ENCODE measurements at places on chromosomes 4 and X.
A peak's percentile ranks its signal among the peaks of the same experiment; 100 is the strongest.

DNA sequence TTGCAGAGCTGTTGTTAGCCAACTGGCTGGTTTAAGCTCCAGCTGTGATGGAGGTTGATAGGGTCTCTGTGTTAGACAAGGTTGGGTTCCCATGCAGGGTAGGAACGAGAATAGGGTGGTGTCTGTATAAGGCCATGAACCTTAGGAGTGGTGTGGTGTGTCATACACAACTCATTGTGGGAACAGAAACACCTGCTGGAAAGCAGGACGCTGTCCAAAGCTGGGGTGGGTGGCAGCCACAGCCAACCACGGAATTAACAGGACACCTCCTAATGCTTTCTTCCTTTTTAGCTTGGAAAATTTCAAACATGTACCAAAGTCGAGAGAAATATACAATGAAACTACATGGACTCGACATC, 94.4 kb downstream of the ARHGAP10 start:
- DNase-seq = no peak

- DNase-seq = no peak
Observed at GRCh38 chrX:41895826-41896225, 27.5 kb downstream of the CASK start.

DNA sequence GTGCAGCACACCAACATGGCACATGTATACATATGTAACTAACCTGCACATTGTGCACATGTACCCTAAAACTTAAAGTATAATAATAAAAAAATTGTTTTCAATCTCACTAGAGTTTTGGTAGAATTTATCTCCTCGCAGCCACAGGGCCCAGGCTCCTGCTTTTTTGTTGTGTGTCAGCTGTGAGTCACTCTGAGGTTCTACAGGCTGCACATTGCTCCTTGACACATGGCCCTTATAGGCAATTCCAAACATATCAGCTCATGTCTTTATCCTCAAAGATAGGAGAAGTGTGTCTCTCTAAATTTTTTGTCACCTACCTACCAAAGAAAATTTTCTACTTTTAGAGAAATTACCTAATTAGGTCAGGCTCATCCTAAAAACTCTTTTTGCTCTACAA, 252.1 kb upstream of the ADGRL3 start:
- DNase-seq = no peak

DNA sequence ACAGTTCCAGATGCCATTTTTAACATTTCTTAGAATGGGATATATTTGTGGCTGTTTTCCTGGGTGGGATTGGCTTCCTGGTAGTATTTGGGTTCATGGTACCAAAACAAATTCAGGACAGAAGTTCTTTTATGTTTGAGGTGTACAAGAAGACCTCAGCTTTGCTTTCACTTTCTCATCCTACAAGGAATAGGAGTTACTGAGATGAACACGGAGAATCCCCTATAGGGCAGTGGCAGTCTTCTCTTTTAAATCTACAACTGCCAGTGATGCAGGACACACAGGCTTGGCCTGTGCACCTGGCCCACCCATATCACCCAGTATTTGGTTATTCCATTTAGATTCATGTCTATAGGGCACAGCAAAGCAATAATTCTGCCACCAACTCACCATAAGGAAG, 35.2 kb downstream of the SLC10A7 start:
- no peak for DNase-seq

- DNase-seq = no peak
Observed at GRCh38 chrX:31245714-31246113, 173.9 kb upstream of the FTHL17 start.

GRCh38 chr4:4787421-4787820, 72.0 kb upstream of the MSX1 start:
- DNase-seq = no peak

DNA sequence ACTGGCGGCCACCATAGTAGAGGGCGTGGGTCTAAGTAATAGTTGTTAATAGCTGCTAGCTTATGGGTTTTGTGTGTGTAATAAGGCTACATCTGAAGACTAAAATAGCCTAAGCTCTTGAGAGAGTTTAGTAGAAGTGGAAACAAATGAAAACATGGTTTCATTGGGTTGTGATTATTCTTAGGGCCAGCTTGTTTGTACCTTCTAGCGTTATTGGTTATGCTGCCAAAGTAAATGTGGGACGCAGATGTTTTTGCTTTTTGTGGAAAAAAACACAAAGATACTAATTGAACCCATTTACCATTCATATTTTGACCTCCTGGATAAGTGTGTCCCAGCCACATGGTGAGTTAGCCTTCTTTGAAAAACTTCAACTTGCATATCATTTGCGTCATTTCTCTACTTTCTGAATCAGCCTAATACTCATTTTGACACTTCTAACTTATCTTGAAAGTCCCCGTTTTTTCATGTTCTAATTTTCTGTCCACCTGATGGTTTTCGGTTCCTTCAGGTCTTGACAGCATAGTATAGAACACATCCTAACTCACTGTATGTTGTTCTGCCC, 305.3 kb downstream of the FRMPD4 start:
- DNase-seq = no peak

DNA sequence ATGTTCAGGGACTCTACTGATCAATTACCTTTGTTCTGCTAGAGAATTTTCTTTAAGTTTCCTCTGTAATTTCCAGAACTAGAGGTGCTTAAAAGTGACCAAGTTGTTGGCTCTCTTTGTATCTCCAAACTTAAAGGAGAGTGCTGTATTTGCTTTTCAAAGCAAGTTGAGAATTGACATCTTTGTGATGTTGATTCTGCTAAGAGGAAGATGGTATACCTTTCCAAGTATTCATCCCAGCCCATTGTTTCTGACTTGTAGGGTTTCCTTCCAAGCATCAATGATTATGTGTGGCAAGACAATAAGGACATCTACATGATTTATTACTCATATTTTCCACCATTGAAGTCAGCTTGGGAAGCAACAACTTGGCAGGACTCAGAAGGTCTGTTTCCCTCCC, 190.6 kb downstream of the GC start:
- no peak for DNase-seq

- no peak for DNase-seq
Observed at GRCh38 chrX:97045470-97045869, 161.8 kb downstream of the RPA4 start.

GRCh38 chr4:174496631-174497432, 25.5 kb downstream of the HPGD start:
- DNase-seq = no peak

DNA sequence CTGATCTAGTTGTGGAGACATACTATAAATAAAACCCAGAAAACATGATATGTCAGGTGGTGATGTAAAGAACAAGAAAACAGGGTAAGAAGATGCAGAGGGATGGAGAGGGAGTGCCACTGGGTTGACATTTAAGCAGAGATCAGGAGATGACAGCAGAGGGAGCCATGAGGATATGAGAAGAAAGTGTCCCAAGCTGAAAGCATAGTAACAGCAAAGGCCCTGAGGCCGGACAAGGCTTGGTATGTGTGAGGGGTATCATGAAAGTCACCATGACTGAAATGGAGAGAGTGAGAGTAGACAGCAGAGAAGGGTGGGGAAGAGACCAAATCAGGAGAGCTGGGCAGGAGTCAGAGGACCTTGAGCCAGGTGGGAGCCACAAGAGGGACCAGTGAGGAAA, 3.4 kb downstream of the GPKOW start:
- DNase-seq = no peak

DNA sequence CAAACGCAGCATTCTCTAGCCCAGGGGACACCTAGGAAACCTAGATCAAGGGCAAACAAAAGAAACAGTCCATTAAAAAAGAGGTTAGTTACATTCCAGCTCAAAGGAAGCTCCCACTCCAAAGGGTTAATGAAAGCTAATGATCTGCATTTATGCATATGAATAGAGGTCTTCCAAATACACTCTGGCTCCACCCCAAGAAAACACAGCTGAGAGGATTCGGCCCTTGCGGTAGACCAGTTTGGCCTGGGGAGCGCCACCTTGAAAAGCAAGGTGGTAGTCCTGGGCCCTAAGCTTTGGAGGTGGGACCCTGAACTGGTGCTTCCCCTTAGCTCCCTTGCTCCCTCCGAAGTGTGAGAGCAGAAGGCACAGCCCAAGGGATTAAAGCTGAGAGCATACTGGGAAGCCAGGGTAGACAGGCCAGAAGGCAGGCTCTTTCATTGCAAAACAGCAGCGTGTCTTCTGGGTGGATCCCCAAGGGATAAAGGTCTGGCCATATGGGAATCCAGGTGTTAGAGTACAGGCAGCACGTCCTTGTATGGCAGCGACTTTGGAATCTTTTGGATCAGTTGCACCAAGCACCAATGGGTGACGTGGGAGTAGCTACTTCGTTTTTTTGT, 3.7 kb downstream of the GABRQ start:
- DNase-seq = no peak

DNA sequence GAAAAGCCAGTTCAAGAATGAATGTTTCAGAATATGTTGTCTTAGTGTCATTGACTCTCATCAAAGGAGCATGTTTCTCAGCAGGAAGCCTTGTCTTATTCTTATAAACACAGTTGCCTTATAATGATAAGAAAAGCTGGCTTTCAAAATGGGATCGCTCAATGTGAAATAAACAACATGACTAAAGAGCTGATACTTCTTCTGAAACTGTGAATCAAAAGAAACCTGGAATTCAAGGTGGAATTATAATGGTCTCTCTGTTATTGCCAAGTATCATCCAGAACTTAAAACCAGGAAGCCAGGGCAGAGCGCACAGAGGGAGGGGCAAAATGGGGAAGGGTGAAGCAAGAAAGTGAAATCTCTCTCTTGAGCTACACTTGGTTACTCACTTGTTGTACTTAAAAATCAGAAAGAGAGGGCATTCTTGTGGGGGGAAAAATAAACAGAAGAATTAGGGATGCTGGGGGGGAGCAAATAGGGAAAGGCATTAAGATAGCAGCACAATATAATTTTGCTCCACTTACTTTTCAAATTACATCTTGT, 270.0 kb downstream of the MAPK10 start:
- no peak for DNase-seq

DNA sequence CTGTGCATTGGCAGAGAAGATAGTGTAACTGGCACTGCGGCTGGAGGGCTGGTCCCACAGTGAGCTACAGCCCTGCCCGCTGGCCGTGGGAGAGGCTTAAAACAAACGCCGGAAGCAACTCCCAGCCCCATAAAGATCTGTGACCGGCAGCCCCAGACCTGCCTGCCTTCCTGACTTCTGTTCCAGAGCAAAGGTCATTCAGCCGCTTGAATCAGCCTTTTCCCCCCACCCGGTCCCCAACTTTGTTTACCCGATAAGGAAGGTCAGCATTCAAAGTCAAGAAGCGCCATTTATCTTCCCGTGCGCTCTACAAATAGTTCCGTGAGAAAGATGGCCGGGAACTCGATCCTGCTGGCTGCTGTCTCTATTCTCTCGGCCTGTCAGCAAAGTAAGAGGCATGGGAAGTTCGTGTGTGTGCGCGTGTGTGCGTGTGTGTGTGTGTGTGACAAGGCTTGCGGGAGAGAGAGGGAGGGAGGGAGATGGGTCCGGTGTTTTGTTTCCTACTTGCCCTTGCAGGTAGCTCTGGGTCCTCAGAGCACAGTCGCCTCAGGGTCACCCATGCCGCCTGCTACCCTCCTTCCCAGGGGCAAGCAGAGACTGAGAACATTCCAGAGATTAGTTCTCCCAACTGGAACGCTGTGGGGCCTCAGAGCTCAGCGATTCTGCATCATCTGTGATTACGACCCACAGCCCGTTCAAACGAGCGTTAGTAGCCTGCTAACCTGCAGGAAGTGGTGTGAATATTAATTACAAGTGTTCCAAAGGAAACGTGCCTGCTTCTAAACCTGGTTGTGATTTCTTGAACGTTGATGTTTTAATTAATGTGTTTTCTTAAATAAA, at the start of gene MGST2:
TSS of gene MGST2 (plus strand) at position 130 of the 840 bp plus-strand sequence. CDS start at position 331, 201 bp downstream.
- DNase-seq = peak; percentile 42

DNA sequence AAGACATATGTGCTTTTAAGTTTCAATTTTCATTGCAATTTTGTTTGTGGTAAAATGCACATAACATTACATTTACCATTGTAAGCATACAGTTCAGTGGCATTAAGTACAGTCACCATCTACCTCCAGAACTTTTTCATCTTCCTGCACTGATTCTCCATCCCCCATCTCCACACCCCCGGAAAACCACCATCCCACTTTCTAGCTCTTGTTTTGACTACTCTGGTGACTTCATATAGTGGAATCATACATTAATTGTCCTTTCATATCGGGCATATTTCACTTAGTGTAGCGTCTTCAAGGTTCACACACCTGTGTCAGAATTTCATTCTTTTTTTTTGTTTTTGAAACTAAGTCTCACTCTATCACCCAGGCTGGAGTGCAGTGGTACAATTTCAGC, 143.5 kb downstream of the GPR143 start:
- no peak for DNase-seq

DNA sequence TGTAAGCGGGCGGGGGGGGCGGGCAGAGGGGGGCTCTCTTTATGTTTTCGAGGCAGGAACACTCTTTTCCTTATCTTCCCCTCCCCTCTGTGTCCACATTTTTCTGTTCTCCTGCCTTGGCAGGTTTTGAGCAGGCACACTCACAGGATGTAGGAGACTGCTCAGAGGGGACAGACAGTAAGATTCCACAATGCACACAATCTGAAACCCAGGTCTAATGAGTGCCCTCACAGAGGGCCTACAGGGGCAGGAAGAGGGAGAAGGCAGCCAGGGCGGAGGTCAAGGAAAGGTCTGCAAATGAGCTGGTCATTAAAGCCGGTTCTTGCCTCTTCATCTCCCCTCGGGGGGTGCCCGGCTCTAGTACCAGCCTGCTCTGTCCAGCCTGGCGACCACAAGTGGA, 106.1 kb upstream of the ATP6AP2 start:
- DNase-seq = no peak

DNA sequence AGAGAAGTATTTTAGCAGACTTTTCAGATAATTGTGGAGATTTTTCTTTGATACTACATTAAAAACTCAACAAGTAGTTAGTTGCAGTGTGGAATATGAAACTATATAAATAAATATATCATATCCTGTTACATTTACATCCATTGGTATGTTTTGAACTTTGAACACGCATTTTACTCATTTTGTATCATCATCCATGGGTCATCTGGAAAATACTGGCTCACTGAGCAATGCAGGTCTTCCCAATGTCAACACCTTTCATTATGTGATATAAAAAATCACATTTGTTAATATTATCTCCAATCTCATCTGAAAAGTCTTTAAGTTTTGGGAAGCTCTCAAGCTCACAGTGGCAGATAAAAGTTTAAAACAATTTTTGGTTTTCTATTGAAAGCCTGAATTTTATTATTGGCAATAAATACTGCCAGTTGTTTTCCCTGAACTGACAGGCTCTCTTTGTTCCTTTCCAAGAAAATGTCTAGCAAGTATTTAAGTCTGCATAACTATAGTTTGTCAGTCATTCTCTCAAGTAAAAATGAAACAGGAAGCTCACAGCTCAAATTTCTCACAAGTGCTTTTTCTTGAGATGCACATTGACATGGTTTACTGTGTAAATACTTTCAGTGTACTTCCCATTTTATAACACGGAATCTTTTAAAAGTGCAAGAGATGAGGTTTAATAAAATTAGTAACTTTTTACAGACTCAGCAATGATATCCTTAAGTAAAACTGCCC, 183.5 kb upstream of the GPC4 start:
- DNase-seq = no peak

DNA sequence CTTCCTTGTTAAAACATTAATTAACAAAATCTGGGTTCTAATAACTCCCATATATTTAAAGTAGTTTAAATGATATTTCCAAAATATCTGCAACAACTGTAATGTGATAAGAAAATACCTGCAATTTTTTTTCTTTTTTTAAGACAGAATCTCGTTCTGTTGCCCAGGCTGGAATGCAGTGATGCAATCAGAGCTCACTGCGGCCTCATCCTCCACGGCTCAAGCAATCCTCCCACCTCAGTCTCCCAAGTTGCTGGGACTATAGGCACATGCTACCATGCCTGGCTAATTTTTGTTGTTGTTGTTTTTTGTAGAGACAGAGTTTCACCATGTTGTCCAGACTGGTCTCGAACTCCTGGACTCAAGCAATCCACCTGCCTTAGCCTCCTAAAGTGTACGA, 45.7 kb upstream of the NSUN7 start:
- DNase-seq = no peak

GRCh38 chrX:120549483-120550452, 11.0 kb downstream of the CUL4B start:
- DNase-seq = no peak
